Non-pigmented ciliary epithelial cell (primary cell): ENCODE measurements at places on chromosomes 5 and 9.

- no peak for DNase-seq
These were observed 114.4 kb downstream of the UBE2R2 start for GRCh38 chr9:33931326-33931725.

DNA sequence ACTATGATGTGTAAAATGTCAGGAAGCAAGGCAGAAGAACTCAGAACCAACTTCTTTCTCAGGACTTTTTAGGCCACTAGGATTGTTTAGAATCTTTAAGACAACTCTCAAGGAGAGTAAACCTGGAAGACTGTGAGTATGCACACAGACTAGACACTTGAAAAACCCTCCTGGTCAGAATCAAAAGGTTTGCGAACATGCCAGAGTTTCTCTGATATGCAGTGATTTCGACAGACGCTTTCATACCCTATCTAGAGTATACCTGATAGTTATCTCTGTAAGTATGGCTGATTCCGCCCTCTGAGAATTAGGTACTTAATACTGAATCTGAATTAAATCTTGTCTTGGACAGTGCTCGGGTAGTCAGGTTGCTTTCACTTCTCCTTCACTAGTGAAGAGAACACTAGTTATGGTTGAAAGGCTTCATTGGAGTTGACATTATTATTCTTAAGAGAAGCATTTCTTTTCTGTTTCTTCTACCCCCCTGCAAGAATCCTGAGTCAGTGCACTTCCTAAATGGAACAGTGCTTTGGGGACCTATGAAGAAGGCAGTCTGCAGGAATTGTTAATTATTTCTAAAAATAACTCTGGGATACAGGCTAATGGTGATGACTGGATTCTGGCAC, 158.1 kb downstream of the HACD4 start:
- DNase-seq: no peak

DNA sequence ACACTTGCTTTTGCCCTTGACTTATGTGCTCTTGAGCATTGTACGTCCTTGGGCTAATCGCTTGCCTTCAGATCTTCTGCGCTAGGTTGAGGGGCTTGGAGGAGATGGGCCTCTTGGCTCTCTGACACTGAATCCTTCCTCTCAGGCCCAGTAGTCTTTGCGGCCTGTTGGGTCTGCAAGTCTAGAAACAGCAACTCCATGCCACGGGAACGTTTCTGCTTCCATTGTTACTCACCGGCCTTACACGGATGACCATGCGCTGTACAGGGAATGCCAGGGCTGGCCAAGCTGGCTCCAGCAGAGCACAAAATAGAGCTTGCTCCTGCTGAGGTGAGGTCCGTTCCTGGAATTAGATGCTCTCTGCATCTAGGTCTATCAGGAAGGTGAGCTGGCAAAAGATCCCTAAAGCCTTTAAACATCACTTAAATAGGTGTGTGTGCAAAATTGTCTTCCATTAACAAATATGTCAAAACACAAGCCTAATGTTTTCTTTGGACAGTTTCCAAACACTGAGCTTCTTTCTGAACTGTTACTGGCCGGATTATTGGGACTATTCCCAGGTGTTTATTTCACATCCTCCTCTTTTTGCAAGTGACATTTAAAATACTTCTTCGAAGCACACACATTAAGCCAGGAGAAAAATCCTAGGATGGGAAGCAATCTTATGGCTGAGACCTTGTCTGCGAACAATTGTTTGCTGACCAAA, 29.7 kb downstream of the DAPK1 start:
- no peak for DNase-seq

- peak; percentile 31 for DNase-seq
These were observed 24.4 kb downstream of the CYFIP2 start for GRCh38 chr5:157290156-157290980.

DNA sequence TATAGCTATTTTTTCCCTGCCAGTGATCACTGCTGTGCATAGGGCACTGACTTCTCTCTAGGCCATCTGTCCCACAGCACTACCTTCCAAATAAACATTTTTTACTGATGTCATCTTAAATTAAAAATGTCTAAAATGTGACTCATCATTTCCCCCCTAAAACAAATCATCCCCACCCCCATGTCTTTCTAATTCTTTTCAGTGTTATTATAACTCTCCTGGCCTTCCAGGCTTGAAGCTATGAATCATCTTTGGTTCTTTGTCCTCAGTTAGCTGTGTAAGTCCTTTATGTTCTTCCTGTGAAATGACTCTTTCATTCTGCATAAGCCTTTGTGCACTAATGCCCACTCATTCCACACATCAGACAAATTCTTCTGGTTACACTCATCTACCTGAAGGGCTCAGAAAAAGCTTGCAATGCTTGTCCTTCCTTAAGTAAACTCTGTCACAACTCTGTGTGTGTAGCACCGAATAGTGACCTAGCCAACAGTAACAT, 78.1 kb downstream of the CFAP95 start:
- DNase-seq: peak; percentile 86

GRCh38 chr5:179732918-179733771, 523 bp downstream of the MAML1 start:
- no peak for DNase-seq

DNA sequence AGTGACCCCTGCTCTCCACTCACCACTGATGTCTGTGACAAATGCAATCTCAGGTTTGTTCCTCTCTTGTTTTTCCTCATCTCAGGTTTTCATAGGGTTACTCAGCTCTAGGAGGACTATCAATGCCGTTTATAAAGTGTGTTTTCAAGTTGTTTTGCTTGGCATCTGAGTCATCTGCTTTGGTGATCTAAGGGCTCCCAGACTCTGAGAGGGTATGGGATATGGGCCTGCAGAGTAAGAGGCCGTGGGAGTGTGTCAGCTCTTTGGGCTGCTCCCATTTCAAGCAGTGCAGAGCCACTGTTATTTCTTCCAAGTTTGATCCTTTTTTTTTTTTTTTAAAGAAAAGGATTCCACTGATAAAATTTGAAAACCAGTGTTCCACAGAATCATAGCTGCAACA, 46.3 kb downstream of the NNT start:
- DNase-seq: peak; percentile 45

GRCh38 chr9:70561111-70561510, 146.7 kb upstream of the KLF9 start:
- DNase-seq: no peak

DNA sequence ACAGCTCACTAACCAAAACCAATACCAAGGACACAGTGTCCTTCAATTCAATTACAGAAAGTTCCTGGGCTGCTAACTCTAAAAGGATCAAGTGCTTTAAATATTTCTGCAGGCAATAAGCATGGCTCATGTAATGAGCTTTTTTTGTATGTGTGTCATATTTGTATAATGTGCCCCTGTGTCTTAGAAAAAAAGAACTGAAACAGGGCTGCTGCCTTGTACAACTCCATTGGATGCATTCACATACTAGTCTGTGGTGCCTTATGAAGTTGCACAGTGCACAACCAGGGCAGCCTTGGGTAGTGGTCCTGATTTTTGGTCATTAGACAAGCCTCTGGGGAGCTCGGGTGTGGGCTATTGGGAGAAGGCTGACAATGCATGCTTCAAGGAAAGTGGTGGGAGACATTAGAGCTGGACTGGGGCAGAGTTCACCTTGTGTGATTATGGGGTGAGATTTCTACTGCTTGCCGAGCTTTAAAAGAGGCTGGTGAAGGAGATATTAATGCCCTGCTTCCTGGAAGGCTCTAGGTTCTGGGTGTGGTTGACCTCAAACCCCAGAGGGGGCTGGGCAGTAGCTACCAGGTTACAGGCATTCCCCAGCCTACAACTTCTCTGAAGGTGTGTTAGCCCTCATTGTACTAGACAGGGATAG, 3.6 kb upstream of the CPEB4 start:
- no peak for DNase-seq

- DNase-seq: no peak
These were observed 86.3 kb upstream of the IFNK start for GRCh38 chr9:27437652-27438373.

DNA sequence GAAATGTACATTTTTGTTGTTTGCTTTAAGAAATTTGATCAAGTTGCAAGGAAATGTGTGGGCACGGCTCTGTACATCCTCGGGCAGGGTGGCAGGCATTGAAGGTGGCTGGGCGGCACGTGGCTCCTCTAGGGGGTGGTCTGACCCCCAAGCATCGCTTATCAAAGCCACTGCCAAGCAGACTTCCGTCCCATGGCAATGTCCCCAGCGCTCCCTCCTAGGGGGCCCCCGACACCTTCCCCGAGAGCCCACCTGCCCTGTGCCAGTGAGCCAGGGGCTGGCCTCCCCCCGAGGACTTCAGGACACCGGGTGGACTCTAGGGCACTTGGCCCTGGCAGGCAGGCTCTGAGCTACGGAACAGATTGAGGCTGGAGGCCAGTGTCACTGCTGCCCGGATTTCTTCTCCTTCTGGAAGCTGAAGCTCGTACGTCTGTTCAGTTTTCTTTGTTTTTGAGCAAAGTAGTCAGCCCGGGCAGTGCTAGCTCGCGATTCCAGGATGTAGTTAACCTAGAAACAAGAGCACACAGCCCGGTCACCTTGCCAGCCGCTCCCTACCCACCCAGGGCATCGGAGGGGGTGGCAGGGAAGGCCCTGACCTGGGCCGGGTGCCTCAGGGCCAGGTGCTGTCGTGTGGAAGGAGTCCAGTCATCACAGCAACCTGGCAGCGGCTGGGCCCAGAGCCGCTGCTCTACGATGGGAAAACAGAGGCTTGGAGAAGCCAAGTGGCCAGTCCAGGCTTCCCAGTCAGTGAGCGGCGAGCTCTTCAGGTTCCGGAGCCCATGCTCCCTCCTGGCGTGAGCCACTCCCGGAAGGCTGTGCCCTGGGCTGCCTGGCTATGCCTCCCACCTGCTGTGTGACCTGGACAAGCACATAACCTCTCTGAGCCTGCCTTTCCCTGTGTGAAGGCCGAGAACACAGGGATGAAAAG, 177.1 kb downstream of the GAPVD1 start:
- DNase-seq: no peak

DNA sequence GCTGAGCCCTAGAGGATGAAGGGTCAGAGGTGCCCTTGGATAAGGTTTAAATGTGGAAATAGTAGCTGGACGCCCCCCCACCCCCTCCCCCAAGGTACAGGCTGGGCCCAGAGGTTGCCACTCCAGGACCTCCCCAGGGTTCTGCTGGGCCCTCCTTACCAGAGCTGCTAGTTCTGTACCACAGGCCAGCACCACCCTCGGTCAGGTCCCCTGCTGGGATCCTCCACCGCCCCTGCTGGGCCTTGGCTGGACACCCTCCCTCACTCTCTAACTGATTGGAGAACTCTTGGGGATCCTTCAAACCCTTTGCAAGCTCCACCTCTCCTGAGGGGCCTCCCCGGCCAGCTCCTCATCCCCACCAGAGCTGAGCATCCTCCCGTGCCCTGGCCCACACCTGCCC, 34.9 kb downstream of the PTGES start:
- DNase-seq: no peak
